Spinal cord (tissue), 10 donors: ENCODE measurements at places on chromosomes 4 and X. TPM values are rescaled to one million over a fixed set of nuclear protein-coding genes. Genes with fewer than 3 reads are reported as not detected.

DNA sequence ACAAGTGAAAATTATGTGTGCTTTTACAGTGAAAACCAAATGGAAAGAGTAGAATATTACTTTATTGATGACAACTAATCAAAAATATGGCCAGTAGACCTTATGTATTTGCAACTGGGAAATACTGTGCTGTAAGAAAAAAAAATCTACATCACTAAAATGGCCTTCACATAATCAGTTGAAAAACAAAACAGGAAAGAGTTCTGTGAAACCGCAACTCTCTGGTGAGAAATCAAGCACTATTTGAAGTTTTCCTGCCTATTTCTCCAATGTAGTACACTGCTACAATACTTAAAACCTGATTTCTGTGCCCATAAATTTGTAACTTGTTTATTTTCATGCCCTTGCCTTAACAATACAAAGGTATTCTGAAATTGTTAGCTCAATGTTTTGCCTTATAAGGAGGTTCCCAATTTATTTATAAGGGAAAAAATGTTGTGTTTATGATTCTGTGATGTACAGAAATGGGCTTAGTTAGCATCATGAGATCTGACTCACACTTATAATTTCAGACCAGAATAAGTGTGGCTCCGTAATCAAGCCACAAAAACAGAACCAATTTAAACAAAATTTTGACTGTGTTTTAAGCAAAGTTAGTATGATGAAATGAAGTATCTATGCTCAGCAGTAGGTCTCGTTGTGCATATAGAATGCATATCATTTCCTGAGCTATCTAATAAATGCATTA lies 147.1 kb downstream of the FAT4 start:
- no peak overlapping the region for H3K27ac ChIP-seq
- DNase-seq = no peak
- no peak overlapping the region for H3K4me3 ChIP-seq
- H3K36me3 ChIP-seq = no peaks in the 10 kb centered on the region

- H3K4me1 ChIP-seq = no peaks in the 10 kb centered on the region
- no peaks in the 10 kb centered on the region for H3K27me3 ChIP-seq
- H3K4me3 ChIP-seq = no peak overlapping the region
- no peak for DNase-seq
- H3K27ac ChIP-seq = no peak overlapping the region
- peaks cover 2% of the 10 kb centered on the region for H3K36me3 ChIP-seq
Observed at GRCh38 chr4:110165382-110166286, 32.8 kb downstream of the ELOVL6 start.

The CCKAR gene
- total RNA-seq = 3.5 TPM

The AP1AR gene
- total RNA-seq = 17.3 TPM
